HT1080 (cell line): ENCODE measurements at places on chromosomes 1 and 21.

GRCh38 chr1:7587108-7587772 lies 183.9 kb upstream of the VAMP3 start:
- DNase-seq, result no peak

DNA sequence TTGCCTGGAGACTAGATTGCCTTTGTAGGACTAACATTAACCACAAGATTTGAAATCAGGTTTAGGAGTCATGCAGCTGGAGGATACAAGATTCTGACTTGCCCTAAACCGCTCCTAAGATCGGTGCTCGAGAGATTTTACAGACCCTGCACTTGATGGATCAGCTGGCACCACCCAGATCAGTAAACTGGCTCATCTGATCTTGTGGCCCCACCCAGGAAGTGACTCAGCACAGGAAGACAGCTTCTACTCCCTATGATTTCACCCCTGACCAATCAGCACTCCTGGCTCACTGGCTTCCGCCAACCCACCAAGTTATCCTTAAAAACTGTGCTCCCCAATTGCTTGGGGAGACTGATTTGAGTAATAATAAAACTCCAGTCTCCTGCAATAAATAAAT lies 876 bp upstream of the CATSPERE start:
- peak; percentile 39 for DNase-seq

DNA sequence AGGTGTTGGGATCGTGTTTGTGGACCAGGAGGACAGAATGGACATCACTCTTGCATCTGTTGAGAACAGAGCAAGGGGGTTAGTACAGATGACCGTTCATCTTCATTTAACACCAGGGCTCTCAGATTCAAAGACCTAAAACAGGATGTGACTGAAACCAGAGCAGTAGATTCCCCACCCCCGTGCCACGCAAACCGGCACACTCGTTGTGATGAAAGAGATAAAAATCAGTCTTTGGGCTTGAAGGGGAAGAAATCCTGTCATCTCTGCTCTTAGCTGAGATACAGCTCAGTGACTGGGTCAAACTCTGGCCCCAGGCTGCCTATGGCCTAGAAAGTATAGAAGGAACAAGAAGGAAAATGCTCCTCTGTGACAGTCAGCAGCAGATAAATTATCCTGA lies 146.2 kb upstream of the KRTAP19-8 start:
- DNase-seq, result no peak

DNA sequence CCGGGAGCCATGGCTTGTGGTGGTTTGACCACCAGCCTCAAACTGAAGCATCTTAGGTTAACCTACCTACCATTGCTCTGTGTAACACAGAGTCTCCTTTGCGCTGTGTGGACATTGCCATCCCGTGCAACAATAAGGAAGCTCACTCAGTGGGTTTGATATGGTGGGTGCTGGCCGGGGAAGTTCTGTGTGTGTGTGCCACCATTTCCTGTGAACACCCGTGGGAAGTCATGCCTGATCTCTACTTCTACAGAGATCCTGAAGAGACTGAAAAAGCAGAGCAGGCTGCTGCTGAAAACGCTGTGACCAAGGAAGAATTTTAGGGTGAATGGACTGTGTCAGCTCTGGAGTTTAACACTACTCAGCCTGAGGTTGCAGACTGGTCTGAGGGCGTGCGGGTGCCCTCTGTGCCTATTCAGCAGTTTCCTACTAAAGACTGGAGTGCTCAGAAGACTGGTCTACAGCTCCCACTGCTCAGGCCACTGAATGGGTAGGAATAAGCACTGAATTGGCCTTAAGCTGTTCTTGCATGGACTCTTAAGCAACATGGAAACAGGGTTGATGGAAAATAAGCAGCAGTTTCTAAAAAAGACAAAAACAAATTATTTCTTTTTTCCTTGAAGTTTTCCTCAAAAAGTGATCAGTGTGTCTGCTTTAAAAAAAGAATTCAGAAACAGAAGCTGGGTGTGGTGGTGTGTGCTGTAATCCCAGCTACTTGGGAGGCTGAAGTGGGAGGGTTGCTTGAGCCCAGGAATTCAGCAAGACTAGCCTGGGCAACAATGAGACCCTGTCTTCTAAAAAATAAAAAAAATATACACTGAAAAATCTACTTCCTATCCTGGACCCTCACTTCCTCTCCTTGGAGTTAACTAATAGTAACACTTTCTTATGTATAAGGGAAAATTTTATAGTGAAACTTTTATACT lies 14.6 kb downstream of the CEP350 start:
- DNase-seq, result no peak

DNA sequence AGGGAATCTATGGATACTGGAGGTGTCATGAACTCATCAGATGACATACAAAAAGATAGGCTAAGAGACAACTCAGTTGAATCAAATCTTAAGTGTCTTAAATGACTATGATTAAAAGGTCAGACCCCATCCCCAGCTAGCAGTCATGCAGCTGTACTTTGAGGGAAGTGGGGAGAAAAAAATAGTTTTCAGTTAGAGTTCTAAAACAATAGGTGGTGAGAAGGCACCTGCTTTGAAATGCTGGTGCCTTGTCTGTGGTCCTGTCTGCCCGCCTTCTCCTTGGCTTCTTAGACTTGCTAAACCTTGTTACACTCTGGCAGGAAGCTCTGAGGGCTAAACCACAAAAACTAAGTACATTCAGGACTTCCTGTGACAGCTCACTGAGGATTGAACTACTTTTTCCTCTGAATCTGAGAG lies 15.3 kb downstream of the CD2 start:
- peak; percentile 86 for DNase-seq

DNA sequence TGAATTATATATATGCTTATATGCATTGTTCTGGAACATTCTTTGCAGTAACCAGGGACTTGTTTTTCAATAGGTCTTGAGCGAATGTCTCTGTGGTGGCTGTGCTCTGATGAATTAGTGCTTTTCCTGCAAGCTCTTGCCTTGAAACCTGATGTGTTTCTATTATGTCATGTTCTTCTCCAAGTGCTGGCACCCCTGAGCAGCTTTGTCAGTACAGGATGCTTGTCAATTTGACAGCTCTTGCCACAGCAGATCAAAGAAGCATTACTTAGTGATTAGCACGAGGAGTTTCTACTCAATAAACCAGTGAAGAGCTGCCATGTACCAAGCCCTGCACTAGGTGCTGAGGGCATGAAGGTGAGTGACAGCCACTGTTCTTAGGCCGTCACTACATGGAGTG lies 171.9 kb downstream of the PRDM2 start:
- no peak for DNase-seq
